ENCODE measurements at places on chromosomes 4 and X. TPM values are rescaled to one million over a fixed set of nuclear protein-coding genes. Genes with fewer than 3 reads are reported as not detected.

DNA sequence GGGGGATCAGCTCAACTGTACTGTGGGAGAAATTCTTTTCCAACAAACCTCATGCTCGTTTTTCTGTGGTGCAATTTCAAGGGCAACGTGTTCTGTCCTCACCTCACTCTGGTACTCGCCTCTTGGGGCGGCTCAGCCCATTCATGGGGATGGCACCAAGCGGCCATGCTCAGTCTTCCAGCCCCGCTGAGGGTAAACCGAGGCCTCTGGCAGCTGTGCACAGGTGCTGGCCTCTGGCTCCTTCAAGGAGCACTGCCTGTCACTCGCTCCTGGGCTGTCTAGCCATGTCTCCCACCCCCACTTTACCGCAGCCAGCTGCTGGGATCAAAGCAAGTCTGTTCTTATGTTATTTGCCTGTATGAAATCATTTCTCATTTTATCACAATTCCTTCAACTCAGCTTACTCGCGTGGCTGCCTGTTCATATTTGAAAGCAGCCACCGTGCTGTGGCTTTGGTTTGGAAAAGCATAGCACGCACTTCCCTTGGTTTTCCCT is 70.2 kb downstream of the MTMR1 start:
- H3K27me3 ChIP-seq: no peaks in the 10 kb centered on the region
- H3K4me1 ChIP-seq: peaks cover 13% of the 10 kb centered on the region
- H3K4me3 ChIP-seq: no peak overlapping the region
- no peak overlapping the region for H3K27ac ChIP-seq

- H3K4me3 ChIP-seq: no peak overlapping the region
- no peaks in the 10 kb centered on the region for H3K4me1 ChIP-seq
- H3K27ac ChIP-seq: no peak overlapping the region
- H3K27me3 ChIP-seq: peaks cover 2% of the 10 kb centered on the region
Measured at GRCh38 chr4:47717188-47717587, 120.7 kb downstream of the CORIN start.

DNA sequence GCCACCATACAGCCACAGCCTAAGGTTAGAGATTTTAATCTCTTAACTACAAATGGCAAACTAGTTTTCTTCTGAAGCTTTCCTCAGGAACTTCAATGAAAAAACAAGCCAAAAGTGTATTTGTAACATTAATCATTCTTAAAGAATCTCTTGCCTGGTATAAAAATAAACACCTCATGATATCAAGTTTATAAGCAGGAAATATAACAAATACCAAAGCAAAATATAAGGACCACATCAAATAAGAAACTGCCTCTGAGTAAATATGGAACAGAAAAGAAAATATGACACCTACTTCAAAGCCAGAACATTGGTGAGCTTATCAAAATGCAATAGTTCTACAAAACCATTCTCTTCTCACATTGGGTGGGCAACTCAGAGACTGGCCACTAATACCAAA is 89.9 kb downstream of the GPC4 start:
- no peak for DNase-seq
- H3K36me3 ChIP-seq: no peaks in the 10 kb centered on the region
- H3K4me1 ChIP-seq: no peaks in the 10 kb centered on the region

- peak; percentile 10 for DNase-seq
- no peaks in the 10 kb centered on the region for H3K27me3 ChIP-seq
- H3K36me3 ChIP-seq: no peaks in the 10 kb centered on the region
- H3K27ac ChIP-seq: no peak overlapping the region
- H3K4me3 ChIP-seq: no peak overlapping the region
Measured at GRCh38 chrX:85084770-85085393, 81.2 kb downstream of the APOOL start.

- H3K36me3 ChIP-seq: no peaks in the 10 kb centered on the region
- H3K4me3 ChIP-seq: no peak overlapping the region
- H3K27ac ChIP-seq: no peak overlapping the region
- no peak for DNase-seq
Measured at GRCh38 chr4:185587427-185588161, 52.3 kb upstream of the PDLIM3 start.

DNA sequence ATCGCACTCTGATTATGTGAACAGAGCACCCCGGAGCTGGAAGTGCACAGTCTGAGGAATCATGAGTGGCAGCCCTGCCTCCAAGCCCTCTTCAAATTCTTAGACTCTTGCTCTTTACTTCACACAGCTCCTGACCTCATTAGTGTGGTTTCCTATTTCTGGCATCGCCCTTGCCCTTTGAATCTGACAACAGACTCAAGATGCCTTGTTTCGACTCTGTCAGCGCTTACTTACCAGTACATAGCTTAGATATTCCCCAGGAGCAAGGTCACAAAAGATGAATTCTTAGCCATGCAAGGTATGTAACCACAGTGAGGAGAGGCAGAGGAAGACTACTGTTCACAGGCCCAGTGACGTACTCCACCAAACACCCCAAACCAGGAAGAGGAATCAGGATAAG is 167.2 kb downstream of the KDR start:
- no peaks in the 10 kb centered on the region for H3K27me3 ChIP-seq
- DNase-seq: peak; percentile 80
- H3K27ac ChIP-seq: peak overlapping the region; percentile 63
- peaks cover 14% of the 10 kb centered on the region for H3K4me1 ChIP-seq
- no peaks in the 10 kb centered on the region for H3K36me3 ChIP-seq
- no peak overlapping the region for H3K4me3 ChIP-seq

DNA sequence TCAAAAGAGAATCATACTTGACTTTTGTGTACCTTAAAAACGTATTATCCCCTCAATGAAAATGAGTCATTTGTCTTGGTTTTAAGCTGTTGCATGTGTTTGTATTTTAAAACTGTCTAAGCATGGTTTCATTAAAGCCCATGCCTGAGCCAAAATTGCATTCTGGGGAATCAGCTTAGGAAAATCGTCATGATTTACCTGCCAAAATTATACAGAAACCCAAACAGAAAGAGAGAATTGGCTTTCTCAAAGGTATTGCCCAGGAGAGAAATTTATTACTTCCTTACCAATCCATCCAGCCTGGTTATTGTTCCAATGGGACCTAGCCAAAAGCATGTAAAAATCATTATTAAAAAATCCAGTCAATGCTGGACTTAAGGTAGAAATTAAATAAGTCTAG is 37.6 kb downstream of the GPR174 start:
- no peak overlapping the region for H3K27ac ChIP-seq
- no peaks in the 10 kb centered on the region for H3K36me3 ChIP-seq
- DNase-seq: no peak
- H3K4me3 ChIP-seq: no peak overlapping the region
- H3K27me3 ChIP-seq: no peaks in the 10 kb centered on the region
- no peaks in the 10 kb centered on the region for H3K4me1 ChIP-seq

GRCh38 chrX:9342561-9343051 is 122.3 kb upstream of the TBL1X start:
- peak overlapping the region; percentile 17 for H3K4me3 ChIP-seq
- no peaks in the 10 kb centered on the region for H3K27me3 ChIP-seq
- H3K4me1 ChIP-seq: peaks cover 11% of the 10 kb centered on the region
- peak; percentile 71 for DNase-seq

GRCh38 chrX:139751053-139751452 is 43.1 kb upstream of the MCF2 start:
- no peak overlapping the region for H3K4me3 ChIP-seq
- no peaks in the 10 kb centered on the region for H3K36me3 ChIP-seq

DNA sequence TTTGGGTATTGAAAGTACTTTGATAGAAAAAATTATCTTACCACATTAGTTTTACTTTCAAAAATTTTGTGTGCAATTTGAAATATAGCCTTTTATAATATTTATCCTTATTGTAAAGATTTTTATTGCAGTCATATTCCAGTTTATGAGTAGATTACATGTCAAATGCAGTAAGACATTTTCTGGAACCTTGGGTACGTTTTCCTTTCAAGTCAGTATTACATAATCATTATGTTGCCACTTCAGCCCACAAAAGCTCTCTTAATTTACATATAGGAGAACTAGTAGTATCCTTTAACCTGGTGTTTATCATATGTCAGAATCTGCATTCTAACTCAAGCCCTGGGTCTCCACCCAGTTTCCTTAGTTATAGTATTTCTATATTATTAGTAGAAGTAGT is 98.5 kb downstream of the CENPC start:
- no peak overlapping the region for H3K27ac ChIP-seq
- no peaks in the 10 kb centered on the region for H3K36me3 ChIP-seq
- no peak overlapping the region for H3K4me3 ChIP-seq

DNA sequence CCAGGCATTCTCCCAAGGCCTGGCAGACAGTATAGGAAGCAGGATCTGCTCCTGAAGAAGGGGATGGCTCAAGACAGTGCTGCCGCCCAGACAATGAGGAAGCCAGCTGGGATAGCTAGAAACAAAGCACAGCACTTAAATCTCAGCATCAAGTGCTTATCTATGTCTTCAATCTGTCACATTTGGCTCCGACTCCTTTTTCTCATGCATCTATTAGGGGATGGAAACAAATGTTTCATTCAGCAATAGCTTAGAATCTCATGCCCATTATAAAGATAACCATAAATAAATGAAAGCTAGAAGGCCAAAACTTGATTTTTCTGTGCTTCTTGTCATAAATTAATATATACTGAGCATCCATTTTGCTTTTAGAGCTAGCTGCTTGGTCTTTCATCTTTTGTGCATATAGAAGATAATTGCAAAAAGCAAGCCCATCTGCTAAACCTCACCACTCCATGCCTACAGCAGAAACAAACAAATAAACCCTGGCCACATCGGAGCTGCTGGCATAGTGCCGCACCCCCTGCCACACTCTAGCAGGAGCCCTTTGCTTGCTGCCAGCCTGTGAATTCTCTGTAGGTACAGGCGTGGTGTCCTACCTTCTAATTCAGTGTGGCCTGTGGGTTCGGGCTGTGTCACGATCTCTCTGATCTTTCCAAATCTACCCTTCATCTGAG is 75.9 kb downstream of the AASDH start:
- H3K4me1 ChIP-seq: no peaks in the 10 kb centered on the region
- no peak overlapping the region for H3K27ac ChIP-seq
- no peaks in the 10 kb centered on the region for H3K27me3 ChIP-seq
- H3K36me3 ChIP-seq: no peaks in the 10 kb centered on the region
- DNase-seq: no peak

- no peaks in the 10 kb centered on the region for H3K36me3 ChIP-seq
- no peak for DNase-seq
- H3K4me1 ChIP-seq: no peaks in the 10 kb centered on the region
- no peaks in the 10 kb centered on the region for H3K27me3 ChIP-seq
- no peak overlapping the region for H3K27ac ChIP-seq
Measured at GRCh38 chr4:60579335-60579734, 620.8 kb upstream of the ADGRL3 start.

- peaks cover 3% of the 10 kb centered on the region for H3K36me3 ChIP-seq
- H3K27me3 ChIP-seq: no peaks in the 10 kb centered on the region
- no peaks in the 10 kb centered on the region for H3K4me1 ChIP-seq
- H3K4me3 ChIP-seq: no peak overlapping the region
Measured at GRCh38 chr4:128837679-128838078, 28.2 kb downstream of the JADE1 start.

DNA sequence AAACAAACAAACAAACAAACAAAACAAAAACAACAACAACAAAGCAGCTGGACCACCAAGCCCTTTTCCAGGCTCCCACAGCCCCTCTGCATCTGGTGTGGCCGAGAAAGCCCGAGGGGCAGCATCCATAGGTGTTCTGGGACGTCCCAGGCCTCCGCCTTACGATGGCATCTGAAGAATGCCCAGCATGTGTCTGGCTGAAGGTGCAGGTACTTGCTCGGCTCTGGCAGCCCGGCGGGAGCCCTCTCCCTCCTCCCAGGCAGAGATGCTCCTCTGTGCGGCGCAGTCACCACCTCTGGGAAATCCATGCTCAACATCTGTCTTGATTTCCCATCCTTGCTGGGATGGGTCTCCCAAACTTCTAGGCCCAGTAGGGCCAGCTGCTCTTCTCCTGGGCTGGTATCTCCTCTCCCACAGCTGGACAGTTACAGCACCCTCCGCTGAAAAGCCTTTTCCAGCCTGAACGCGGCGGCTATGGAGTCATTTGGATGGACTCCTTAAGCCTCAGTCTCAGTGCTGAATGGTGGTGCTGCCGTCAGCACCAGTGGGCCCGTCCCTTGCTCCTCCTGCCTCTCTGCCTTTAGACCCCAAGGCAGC is 4.3 kb downstream of the PSAPL1 start:
- DNase-seq: no peak
- H3K27ac ChIP-seq: no peak overlapping the region
- peaks cover 3% of the 10 kb centered on the region for H3K27me3 ChIP-seq
- no peaks in the 10 kb centered on the region for H3K36me3 ChIP-seq
- no peaks in the 10 kb centered on the region for H3K4me1 ChIP-seq
- no peak overlapping the region for H3K4me3 ChIP-seq

DNA sequence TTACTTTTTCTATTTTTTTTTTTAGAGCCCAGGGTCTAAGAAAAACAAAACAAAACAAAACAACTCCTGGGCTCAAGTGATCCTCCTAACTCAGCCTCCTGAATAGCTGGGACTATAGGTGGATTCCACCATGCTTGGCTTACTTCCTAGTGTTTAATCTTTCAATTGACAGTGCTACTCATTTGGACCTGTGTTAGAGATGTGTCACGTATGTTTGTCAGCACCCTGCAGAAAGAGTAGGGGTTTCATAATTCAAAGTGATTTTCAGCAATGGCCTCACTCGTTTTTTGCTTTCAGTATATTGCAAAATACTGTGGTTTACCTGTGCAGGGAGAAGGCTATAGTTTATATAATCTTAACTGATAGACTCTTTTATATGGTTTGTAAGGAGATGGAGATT is 71.6 kb upstream of the TEX13D start:
- H3K4me1 ChIP-seq: no peaks in the 10 kb centered on the region
- DNase-seq: no peak
- H3K27me3 ChIP-seq: no peaks in the 10 kb centered on the region
- H3K36me3 ChIP-seq: no peaks in the 10 kb centered on the region

GRCh38 chr4:169439244-169439643 is 168.5 kb upstream of the SH3RF1 start:
- H3K27ac ChIP-seq: no peak overlapping the region
- H3K36me3 ChIP-seq: peaks cover 2% of the 10 kb centered on the region
- no peak overlapping the region for H3K4me3 ChIP-seq

GRCh38 chr4:85607624-85608023 is 132.7 kb downstream of the ARHGAP24 start:
- H3K4me3 ChIP-seq: no peak overlapping the region
- H3K4me1 ChIP-seq: no peaks in the 10 kb centered on the region
- no peaks in the 10 kb centered on the region for H3K27me3 ChIP-seq
- no peak for DNase-seq
- no peaks in the 10 kb centered on the region for H3K36me3 ChIP-seq

RASGEF1B gene
- 0.77 TPM for total RNA-seq

SPANXA2 gene
- total RNA-seq: not detected

PLAC1 gene
- 0.61 TPM for total RNA-seq

GNPDA2 gene
- 12.8 TPM for total RNA-seq

MCF2 gene
- 0.27 TPM for total RNA-seq

DGKK gene
- total RNA-seq: 0.05 TPM

KCTD8 gene
- 0.68 TPM for total RNA-seq

AWAT1 gene
- total RNA-seq: not detected
